NCI-H1105 (cell line): ENCODE measurements at places on chromosomes 6 and 20.

DNA sequence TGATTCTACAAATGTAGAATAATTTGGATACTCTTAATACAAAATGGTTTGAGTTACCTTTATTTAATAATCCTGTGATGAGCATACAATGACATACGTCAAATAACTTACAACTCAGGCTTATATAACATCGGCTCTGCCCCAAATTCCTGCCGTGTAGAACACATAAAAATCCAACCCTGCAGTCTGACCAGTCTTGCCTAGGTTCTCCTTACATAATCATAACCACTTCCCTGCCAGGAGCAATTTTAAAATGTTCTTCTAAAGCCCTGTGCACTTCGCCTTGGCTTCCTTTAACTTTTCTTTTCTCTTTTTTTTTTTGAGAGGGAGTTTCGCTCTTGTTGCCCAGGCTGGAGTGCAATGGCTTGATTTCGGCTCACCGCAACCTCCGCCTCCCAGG is 16.2 kb upstream of the IER3 start:
- no peak for DNase-seq

GRCh38 chr6:129501740-129502660 is 208.0 kb downstream of the ARHGAP18 start:
- no peak for DNase-seq

- no peak for DNase-seq
Observed at GRCh38 chr6:15205321-15205720, 40.5 kb upstream of the JARID2 start.

- no peak for DNase-seq
Observed at GRCh38 chr6:141764388-141764787, 368.3 kb upstream of the GJE1 start.

GRCh38 chr6:106177786-106178185 is 91.7 kb downstream of the PRDM1 start:
- DNase-seq: peak; percentile 45

DNA sequence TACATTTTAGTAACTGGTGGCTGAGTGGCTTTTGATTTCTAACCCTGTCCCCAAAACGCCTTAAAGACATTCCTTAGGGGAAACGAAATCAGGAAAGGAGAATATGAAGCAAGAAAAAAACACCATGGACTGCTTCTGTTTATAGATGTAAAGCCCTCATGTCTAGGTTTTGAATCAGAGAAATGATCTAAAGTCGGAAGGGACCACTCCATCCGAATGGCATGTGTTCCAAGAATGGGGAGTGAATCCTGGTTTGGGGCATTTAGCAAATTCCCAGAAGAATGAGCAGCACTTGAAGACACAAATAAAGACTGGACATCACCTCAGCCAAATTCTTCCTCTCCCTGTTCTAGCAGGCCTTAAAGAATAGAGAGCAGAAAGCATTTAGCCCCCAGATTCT is 65.6 kb downstream of the CAP2 start:
- DNase-seq: no peak

DNA sequence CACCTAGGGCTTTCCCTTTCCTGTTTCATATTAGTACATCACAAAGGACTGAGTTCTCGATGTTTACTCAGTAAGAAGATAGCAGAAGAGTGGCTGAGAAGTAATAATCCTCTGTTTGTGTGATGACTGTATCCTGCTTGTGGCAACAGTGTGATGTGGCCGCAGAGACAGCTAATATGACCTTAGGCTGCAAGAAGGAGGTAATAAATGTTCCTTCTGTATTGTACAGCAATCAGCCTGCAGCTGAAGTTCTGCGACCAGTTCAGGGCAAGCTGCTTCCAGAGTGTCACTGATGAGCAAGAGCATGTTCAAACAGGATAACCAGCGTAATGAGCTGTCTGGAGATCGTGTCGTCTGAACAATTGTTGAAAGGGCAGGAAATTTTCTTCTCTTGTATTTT is 70.9 kb downstream of the OPN5 start:
- DNase-seq: no peak

DNA sequence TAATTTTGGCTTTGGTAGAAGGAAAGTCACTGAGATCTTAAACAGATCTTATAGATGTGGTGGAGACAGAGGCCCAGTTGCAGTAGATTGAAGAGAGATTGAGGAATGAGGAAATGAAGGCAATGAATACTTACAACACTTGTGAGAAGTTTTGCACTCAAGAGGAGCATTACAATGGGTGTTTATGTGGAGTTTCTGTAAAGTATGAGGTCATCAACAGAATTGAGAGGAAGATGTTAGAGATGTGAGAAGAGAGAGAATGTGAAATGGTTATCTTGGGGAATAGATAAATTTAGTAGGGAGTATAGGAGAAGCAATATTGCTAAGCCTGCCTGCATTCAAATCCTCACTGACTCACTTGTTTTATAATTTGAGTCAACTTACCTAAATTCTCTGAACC is 83.4 kb downstream of the GFRAL start:
- no peak for DNase-seq

GRCh38 chr6:16979677-16980370 is 122.0 kb upstream of the STMND1 start:
- no peak for DNase-seq

DNA sequence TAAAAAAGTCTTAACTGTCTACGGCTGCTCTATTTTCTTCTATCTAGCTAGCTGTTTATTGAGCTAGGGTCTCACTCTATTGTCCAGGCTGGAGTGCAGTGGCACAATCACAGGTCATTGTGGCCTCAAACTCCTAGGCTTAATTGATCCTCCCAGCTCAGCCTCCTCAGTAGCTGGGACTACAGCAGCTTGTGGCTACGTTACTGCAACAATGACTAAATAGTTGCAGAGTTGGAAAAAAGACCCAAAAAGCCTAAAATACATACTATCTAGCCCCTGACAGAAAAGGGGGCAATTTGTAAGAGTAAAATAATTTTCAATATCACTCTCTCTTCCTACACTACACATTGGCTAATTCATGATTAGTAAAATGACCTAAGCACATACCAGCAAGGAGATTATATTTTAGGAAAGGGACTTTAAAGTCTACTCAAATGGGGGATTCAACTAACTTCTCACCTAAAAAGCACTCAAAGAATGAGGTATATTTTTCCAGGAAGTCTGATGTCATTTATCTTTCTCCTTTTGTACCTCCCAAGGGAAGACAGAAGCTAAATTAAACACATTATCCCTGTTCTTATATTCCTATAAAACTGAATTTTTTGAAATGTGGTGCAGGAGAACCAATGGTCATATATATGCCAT is 82.8 kb downstream of the ZMYND8 start:
- DNase-seq: no peak

- DNase-seq: peak; percentile 83
Observed at GRCh38 chr6:150016324-150017185, 8.8 kb downstream of the RAET1L start.
